Astrocyte (in vitro differentiated cells and primary cell): ENCODE measurements at places on chromosomes 7 and 10. TPM values are rescaled to one million over a fixed set of nuclear protein-coding genes. Genes with fewer than 3 reads are reported as not detected.

Gene CPN1
- not detected in 2 replicates for total RNA-seq

Gene SIRT1
- total RNA-seq: 11.8 and 13.3 TPM in 2 replicates

Gene HKDC1
- 4.2 and 4.3 TPM in 2 replicates for total RNA-seq

Gene NKX2-3
- total RNA-seq: not detected in 2 replicates

Gene IGF2BP3
- total RNA-seq: 69.9 and 79.5 TPM in 2 replicates

Gene IRF5
- 0.36 TPM in 1 of 2 replicates, not detected in the other for total RNA-seq

Gene ABCB1
- total RNA-seq: 0.79 and 1.8 TPM in 2 replicates

- no peak overlapping the region for H3K4me3 ChIP-seq
- no peaks in the 10 kb centered on the region for H3K4me1 ChIP-seq
- no peaks in the 10 kb centered on the region for H3K36me3 ChIP-seq
- DNase-seq: no peak
Observed at GRCh38 chr10:101859530-101859929, 15.9 kb upstream of the KCNIP2 start.

GRCh38 chr7:2908103-2908683, 64.1 kb upstream of the GNA12 start:
- H3K36me3 ChIP-seq: no peaks in the 10 kb centered on the region
- no peak for DNase-seq
- H3K27ac ChIP-seq: no peak overlapping the region
- no peak overlapping the region for H3K4me3 ChIP-seq
- no peaks in the 10 kb centered on the region for H3K27me3 ChIP-seq

- no peak overlapping the region for H3K27ac ChIP-seq
- H3K4me3 ChIP-seq: no peak overlapping the region
- DNase-seq: no peak
- H3K36me3 ChIP-seq: no peaks in the 10 kb centered on the region
- peaks cover 97% of the 10 kb centered on the region for H3K27me3 ChIP-seq
Observed at GRCh38 chr7:27167916-27168264, 2.6 kb upstream of the HOXA9 start.

GRCh38 chr10:124995605-124996004, 53.7 kb downstream of the ZRANB1 start:
- peaks cover 13% of the 10 kb centered on the region for H3K4me1 ChIP-seq
- no peak overlapping the region for H3K4me3 ChIP-seq
- no peak for DNase-seq
- H3K36me3 ChIP-seq: peaks cover 27% of the 10 kb centered on the region
- no peaks in the 10 kb centered on the region for H3K27me3 ChIP-seq

- no peak overlapping the region for H3K4me3 ChIP-seq
- no peak for DNase-seq
- H3K27ac ChIP-seq: no peak overlapping the region
- no peaks in the 10 kb centered on the region for H3K4me1 ChIP-seq
Observed at GRCh38 chr10:91771907-91772306, 26.3 kb upstream of the TNKS2 start.

DNA sequence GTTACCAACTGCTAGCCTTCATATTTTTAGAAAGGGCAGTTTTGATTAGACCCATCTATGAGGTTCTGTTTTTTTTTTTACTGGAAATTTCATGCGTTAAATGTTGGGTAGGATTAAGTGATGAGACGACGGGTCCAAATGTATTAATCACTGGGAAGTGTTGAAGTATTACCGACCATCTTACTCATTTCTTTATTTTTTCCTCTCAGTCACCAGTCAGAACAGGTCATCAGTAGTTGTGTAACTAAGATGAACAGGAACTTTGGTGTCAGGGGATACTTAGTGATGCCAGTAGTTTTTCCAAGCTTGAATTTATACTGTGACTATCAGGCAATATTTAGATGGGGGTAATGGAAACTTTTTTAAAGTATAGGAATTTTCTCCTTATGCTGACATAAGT, 14.2 kb downstream of the TFAM start:
- no peak overlapping the region for H3K27ac ChIP-seq
- H3K36me3 ChIP-seq: peaks cover 19% of the 10 kb centered on the region

DNA sequence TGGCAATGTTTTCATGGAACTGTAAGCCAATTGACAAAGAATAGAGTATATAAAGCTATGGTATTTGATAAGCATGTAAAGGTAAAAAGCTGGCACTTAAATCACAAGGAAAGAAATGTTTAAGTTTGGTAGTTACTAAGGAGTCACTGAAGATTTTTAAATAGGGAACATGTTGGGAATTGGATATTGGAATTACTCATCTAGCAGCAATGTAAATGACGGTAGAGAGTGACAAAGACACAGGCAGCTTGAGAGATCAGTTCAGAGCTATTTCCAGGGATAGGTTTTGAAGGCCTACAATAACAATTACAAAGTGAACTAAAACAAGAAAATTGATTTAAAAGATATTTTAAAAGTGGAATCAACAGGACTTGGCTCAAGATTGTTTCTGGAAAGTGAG, 36.8 kb downstream of the SP8 start:
- no peak overlapping the region for H3K4me3 ChIP-seq
- DNase-seq: no peak
- H3K36me3 ChIP-seq: no peaks in the 10 kb centered on the region
- no peaks in the 10 kb centered on the region for H3K4me1 ChIP-seq
- no peak overlapping the region for H3K27ac ChIP-seq
- H3K27me3 ChIP-seq: no peaks in the 10 kb centered on the region

DNA sequence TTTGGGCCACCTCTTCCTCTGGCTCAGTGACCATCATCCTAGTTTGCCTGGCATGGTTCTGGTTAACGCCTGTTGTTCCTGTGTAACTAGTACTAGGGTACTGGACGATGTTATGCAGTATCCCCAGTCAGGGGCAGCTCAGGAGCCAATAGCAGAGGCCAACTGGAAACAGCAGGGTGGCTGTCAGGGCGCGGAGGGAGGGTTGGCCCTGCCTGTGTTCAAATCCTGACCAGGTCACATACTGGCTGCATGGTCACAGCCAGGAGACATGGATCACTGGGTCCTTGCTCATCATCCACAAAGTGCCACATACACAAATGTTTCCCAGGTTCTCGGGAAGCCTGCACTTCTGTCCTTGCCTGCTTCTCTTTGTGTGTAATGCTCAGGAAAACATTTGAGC, 12.3 kb upstream of the RBP3 start:
- no peak overlapping the region for H3K4me3 ChIP-seq
- no peak overlapping the region for H3K27ac ChIP-seq
- no peaks in the 10 kb centered on the region for H3K36me3 ChIP-seq
- no peaks in the 10 kb centered on the region for H3K4me1 ChIP-seq

- H3K27me3 ChIP-seq: no peaks in the 10 kb centered on the region
- DNase-seq: no peak
- no peaks in the 10 kb centered on the region for H3K36me3 ChIP-seq
- peaks cover 5% of the 10 kb centered on the region for H3K4me1 ChIP-seq
Observed at GRCh38 chr7:1843271-1843861, 173.3 kb downstream of the ELFN1 start.

GRCh38 chr7:46651561-46652088, 730.6 kb upstream of the IGFBP3 start:
- no peaks in the 10 kb centered on the region for H3K4me1 ChIP-seq
- no peaks in the 10 kb centered on the region for H3K36me3 ChIP-seq
- H3K27ac ChIP-seq: no peak overlapping the region
- H3K27me3 ChIP-seq: no peaks in the 10 kb centered on the region
- H3K4me3 ChIP-seq: no peak overlapping the region

DNA sequence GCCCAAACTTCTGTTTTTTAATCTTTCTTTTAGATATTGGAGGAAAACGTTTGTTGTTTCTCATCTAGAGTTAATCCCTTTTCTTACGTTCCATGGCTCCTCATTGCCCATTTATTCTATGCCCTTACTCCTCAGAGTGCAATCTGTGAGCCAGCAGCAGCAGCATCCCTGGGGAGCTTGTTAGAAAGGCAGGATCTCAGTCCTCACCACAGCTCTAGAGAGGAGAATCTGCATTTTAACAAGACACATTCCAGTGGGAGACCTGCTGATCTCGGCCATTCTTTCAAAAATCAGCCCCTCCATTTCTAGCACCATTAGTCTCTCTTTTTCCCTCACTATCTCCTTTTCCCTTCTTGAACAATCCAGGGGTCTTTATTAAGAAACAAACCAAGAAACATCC, 84.4 kb upstream of the NOBOX start:
- H3K27me3 ChIP-seq: no peaks in the 10 kb centered on the region
- no peaks in the 10 kb centered on the region for H3K36me3 ChIP-seq
- H3K27ac ChIP-seq: no peak overlapping the region
- DNase-seq: no peak

GRCh38 chr10:59460601-59461000, 98.3 kb upstream of the FAM13C start:
- no peaks in the 10 kb centered on the region for H3K4me1 ChIP-seq
- H3K4me3 ChIP-seq: no peak overlapping the region
- no peaks in the 10 kb centered on the region for H3K27me3 ChIP-seq
- no peak for DNase-seq

DNA sequence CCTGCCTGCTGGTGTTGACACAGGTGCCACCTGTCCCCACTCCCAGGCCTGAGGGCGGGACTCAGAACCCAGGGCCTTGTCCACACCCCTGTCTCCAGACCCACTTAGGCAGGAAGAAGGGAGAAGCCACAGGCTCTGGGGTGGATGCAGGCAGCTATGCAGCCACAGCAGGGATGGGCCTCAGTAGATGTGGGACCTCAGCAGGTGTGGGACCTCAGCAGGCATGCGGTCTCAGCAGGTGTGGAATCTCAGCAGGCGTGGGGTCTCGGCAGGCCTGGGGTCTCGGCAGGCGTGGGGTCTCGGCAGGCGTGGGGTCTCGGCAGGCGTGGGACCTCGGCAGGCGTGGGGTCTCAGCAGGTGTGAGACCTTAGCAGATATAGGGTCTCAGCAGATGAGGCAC, 118.0 kb upstream of the PITRM1 start:
- no peak overlapping the region for H3K27ac ChIP-seq
- no peaks in the 10 kb centered on the region for H3K27me3 ChIP-seq

DNA sequence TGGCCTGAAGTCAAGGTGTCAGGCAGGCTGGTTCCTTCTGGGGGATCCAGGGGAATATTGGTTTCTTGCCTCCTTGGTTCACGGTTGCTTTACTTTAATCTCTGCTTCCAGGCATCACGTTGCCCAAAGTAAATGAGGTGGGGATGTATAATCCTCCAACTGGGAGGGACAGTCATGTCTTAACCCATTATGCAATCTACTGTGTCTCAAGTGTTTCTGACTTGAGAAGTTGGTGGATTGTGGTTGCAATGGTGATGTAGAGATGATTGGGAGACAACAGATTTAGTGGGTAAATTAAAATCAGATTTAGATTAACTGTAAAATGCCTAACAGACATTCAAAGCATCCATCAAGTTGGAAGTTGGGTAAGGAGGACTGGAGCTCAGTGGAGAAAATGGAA, 32.7 kb downstream of the TBXAS1 start:
- DNase-seq: no peak
- no peaks in the 10 kb centered on the region for H3K4me1 ChIP-seq
- peaks cover 4% of the 10 kb centered on the region for H3K27me3 ChIP-seq
- no peaks in the 10 kb centered on the region for H3K36me3 ChIP-seq

DNA sequence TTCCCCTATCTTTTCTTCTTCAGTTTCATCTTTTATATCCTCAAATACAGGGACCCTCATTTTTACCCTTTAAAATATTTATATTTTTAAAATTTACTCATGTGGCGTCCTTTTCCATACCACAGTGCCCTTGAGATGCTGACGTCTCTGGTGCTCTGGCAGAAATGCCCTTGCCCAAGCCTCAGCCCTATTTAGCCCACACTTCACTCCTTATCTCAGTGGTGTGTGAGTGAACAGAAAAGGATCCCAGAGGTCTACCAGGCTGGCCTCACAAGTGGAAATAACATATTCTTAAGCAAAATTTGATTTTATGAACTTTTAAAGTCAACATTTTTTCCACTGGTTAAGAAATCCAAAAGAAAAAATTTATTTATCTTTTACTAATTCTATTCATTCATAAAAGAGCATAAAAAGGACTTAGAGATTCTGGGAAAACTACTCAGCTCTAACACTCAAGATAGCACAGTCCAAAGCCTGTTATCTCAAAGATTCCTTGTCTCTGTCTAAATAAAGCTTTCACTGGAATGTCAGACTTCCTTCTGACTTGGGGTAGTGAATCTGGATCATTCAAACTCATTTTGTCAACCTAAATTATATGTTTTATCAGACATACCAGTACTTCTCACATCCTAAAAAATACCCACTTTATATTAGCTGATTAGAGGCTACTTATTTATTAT, at the start of gene NEBL:
Gene NEBL, minus strand, starts transcription at position 166 of the 680 bp plus-strand sequence. Its CDS starts 106 bp downstream, at position 60.
- H3K4me3 ChIP-seq: no peak within 1 kb of the TSS
- H3K27me3 ChIP-seq: no peaks in the 10 kb centered on the region
- no peaks in the 10 kb centered on the region for H3K36me3 ChIP-seq
- H3K4me1 ChIP-seq: no peaks in the 10 kb centered on the region
- H3K27ac ChIP-seq: no peak within 1 kb of the TSS

- no peak overlapping the region for H3K4me3 ChIP-seq
- H3K36me3 ChIP-seq: no peaks in the 10 kb centered on the region
- H3K27me3 ChIP-seq: no peaks in the 10 kb centered on the region
- DNase-seq: peak; percentile 86
- H3K27ac ChIP-seq: peak overlapping the region; percentile 3
Observed at GRCh38 chr7:114818501-114818900, 103.4 kb upstream of the MDFIC start.

DNA sequence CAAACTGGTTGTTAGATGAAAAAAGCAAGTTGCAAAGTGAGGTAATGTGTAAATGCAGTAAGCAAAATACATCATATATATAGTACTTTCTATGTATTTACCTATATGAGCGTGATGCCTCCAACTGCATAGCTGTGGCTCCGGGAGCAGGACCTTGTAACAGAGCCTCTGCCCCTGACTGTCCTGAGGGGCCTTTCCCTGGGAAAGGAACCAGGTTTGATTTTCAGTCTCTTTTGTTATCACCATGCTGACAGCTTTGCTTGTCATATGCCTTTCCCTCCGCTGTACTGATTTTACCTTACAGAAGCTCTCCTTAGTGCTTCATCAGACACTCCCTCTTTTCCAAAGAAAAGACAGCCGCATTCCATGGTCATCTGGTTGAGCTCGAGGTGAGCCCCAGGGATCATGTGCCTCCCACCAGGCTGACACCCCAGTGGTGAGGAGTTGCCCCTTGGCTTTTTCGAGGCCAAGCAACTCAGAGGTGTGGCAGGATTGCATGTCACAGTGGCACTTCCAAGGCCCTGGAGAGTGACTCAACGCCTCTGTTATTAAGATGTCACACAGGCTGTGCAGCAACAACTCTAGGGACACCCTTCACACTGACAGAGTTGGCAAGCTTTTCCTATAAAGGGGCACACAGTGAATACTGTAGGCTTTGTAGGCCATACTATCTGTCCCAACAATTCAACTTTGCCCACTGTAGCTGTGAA, 78.9 kb downstream of the ALOX5 start:
- no peaks in the 10 kb centered on the region for H3K4me1 ChIP-seq
- no peak overlapping the region for H3K27ac ChIP-seq
- no peaks in the 10 kb centered on the region for H3K36me3 ChIP-seq
- no peak for DNase-seq
- no peak overlapping the region for H3K4me3 ChIP-seq
- no peaks in the 10 kb centered on the region for H3K27me3 ChIP-seq

GRCh38 chr7:105408791-105409410, 20.2 kb upstream of the SRPK2 start:
- H3K27ac ChIP-seq: no peak overlapping the region
- no peak overlapping the region for H3K4me3 ChIP-seq
- no peak for DNase-seq
- no peaks in the 10 kb centered on the region for H3K4me1 ChIP-seq
- H3K27me3 ChIP-seq: no peaks in the 10 kb centered on the region
- no peaks in the 10 kb centered on the region for H3K36me3 ChIP-seq
